Thoracic aorta endothelial cell (primary cell): ENCODE measurements at places on chromosomes 5 and 9. TPM values are rescaled to one million over a fixed set of nuclear protein-coding genes. Genes with fewer than 3 reads are reported as not detected.

The CLPTM1L gene
- total RNA-seq: 206 and 221 TPM in 2 replicates

The TBC1D13 gene
- total RNA-seq: 20.5 and 22.1 TPM in 2 replicates

The SLC45A2 gene
- total RNA-seq: not detected in 2 replicates

The CARD9 gene
- 0.40 and 0.57 TPM in 2 replicates for total RNA-seq

The KCNT1 gene
- total RNA-seq: not detected in 2 replicates

The NREP gene
- total RNA-seq: 108 and 114 TPM in 2 replicates

The C5orf46 gene
- total RNA-seq: 0.40 TPM in 1 of 2 replicates, not detected in the other

The FSTL4 gene
- not detected in 2 replicates for total RNA-seq

The NCBP1 gene
- 69.3 and 72.0 TPM in 2 replicates for total RNA-seq

The SLC25A46 gene
- total RNA-seq: 75.1 and 101 TPM in 2 replicates

The SLC36A3 gene
- not detected in 2 replicates for total RNA-seq

The GAPVD1 gene
- total RNA-seq: 96.2 and 101 TPM in 2 replicates

The EGFL7 gene
- 400 and 489 TPM in 2 replicates for total RNA-seq

The QRFP gene
- not detected in 2 replicates for total RNA-seq

The MED22 gene
- total RNA-seq: 13.8 and 19.4 TPM in 2 replicates

The FCN2 gene
- not detected in 2 replicates for total RNA-seq

The SLC36A2 gene
- not detected in 2 replicates for total RNA-seq

The DRD1 gene
- not detected in 2 replicates for total RNA-seq

The INSL6 gene
- not detected in 2 replicates for total RNA-seq

The CAMLG gene
- total RNA-seq: 31.9 and 33.6 TPM in 2 replicates

The TMEM174 gene
- total RNA-seq: not detected in 2 replicates
